ENCODE measurements at places on chromosomes 1 and 21.
A peak's percentile ranks its signal among the peaks of the same experiment; 100 is the strongest.

DNA sequence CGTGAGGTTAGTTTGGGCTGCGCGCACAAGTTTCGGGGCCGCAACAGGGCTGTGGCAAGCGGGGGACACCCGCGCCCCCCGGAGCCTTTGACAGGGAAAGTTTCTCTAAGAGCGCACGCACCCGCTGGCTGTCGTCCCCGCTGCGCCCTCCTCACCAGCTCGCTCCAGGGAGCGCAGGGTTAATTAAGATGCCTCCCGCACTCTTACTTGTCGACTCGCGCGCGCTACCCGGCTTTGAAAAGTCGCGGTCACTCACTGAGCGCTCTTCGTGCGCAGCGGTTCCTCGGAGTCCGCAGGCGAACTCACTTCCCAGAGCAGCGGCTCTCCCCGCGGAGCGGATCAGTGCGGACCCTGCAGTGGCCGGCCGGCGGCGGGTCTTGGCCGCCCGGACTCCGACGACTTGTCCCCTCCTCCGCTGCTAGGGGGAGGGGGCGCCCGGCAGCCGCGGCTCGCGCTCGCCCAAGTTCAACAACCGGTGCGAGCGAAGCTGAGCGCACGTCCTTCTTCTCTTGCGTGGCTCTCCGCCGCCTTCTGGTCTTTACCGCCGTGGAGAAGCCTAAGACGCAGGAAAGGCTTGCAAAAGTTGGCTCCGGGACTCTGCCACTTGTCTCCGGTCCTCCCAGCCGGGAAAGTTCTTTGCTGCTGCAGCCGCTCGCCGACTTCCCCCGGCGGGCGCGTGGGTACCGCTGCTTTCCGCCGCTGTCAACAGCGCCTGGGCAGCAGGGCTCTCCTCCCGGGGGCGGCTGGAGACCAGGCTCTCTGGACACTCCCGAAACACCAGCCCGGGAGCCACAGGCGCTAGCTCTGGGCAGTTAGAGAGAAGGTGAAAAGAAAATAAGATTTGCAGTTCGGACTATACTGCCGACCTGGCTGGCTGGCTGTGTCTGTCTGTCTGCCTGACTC is 506 bp downstream of the JUN start:
- DNase-seq: peak; percentile 70

DNA sequence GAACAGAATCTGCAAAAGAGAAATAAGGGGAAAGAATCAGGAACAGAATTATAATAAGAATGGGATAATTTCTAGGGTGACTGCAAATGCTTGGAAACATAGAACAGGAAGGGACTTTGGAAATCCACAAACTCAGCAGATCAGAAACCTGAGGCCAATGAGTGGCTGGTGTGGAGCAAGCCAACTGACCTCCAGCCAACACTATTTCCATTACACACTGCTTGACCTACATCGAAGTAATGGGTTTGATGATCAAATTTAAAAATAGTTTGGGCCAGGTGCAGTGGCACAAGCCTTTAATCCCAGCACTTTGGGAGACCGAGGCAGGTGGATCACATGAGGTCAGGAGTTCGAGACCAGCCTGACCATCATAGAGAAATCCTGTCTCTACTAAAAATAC is 284.9 kb downstream of the GRIK1 start:
- DNase-seq: no peak

GRCh38 chr1:29232387-29232786 is 1.7 kb upstream of the MECR start:
- no peak for DNase-seq

DNA sequence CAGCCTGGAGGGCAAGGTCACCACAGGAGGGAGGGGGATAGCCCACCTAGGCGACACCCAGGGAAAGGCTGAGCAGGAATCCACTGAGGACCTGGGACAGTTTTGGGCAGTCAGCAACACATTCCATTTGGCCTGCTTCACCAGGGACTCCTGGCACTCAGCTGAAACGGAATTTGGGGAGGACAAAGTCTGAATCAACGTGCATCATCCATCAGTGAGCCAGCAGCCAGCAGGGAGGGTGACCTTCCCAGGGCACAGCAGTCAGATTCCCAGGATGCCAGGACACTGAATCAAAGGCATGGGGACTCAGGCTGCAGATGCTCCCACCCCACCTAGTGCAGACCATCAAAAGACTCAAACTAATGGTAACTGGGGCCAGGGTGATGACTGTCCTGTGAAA is 4.6 kb downstream of the SH3BP5L start:
- DNase-seq: no peak

DNA sequence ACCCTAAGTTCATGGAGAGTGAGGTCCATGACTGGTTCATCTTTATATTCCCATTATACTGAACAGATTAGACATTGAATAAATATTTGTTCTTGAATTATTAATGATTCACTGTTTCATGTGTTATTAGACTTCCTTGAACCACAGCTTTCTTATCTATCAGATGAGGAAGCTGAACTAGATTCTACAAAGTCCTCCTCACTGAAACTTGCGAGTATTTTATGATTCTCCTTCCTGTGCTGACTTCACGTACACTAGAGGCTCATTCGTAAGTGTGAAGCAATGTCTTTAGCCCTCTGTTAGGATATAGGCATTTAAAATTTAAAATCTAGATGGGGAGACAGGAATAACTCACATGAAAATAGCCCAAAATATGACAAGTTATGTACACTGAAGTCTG is 95.6 kb upstream of the IRF2BP2 start:
- no peak for DNase-seq

- DNase-seq: no peak
Measured at GRCh38 chr1:36034692-36035091, 49.2 kb upstream of the TEKT2 start.

DNA sequence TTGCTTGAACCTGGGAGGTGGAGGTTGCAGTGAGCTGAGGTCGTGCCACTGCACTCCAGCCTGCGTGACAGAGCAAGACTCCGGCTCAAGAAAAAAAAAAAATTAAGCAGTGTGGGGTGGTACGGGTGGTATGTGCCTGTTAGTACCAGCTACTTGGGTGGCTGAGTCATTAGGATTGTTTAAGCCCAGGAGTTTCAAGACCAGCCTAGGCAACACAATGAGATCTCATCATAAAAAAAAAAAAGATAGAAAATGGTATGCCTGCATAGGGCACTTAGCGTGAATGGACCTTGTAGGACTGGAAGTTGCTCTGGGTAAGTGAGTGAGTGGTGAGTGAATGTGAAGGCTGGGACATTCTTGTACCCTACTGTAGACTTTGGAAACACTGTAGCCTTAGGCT is 37.0 kb downstream of the TBCE start:
- DNase-seq: no peak

DNA sequence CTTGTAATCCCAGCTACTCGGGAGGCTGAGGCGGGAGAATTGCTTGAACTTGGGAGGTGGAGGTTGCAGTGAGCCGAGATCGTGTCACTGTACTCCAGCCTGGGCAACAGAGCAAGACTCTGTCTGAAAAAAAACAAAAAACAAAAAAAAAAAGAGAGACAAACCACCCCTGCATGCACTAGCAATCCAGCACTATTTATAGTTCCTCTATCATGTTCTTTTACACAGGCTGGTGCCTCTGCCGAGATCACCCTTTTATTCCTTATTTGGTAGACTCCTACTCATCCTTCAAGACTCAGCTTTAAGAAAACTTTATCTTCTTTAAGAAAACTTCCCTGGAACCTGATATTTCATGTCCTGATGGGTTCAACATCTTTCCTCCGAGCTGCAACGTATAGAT is 10.8 kb downstream of the FMO5 start:
- DNase-seq: no peak

DNA sequence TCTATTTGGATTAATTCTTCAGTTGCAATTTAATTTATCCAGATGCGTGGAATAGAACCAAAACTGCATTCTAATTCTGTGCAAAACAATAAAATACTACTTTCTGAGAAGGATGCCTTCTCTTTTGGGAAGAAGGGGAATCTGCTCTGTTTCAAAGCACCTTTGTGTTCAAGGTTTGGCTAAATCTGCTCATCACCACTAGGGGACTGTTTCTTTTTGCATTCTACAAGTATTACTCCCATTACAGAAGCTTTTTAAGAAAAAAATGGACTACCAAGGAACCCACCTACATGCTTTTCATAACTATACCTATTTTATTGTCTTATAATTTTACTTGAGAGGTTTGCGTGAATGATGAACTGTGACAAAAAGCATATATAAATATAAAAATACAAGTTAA is 18.2 kb downstream of the MRPS6 start:
- DNase-seq: no peak

DNA sequence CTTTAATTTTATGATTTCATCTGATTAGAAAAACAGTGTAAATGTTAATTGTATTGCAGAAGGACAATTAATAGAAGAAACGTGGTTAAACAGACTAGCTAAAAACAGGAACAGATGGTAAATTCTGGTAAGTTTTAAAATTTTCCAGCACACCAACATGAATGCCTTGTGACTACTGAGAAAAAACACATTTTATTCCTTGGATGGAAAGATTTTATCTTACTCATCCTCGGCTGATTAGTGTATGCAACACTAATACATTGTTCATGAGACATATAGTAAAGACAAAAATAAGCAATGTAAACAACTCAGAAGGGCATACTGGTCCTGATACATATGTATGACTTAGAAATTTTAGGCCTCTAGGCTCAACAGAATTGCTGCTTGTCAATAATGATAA is 4.9 kb upstream of the AK5 start:
- no peak for DNase-seq

DNA sequence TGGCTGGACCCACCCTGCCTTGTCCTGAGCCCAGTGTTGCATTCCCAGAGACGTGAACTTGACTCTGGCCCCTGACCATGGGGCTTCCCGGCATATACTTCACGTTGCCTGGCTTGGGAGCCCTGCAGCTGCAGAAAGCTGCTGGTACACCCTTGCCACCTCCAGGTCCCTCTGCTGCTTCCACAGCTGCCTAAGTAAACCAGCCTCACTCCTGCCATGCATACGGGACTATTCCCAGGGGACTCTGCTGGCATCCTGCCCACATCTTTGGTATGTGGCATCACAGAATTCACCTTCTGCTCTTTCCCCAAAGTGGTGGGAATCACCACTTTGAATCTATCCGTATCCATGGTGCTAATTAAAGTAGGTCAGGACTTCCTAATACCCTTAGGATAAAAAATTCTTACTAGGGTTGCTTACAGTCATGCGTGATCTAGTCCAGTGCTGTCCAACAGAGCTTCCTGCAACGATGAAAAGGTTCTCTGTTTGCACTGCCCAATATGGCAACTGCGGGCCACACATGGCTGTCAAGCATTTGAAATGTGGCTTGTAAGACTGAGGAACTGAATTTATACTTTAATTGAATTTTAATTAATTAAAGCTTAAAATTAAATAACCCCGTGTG is 203.0 kb downstream of the GRIK3 start:
- DNase-seq: peak; percentile 57

DNA sequence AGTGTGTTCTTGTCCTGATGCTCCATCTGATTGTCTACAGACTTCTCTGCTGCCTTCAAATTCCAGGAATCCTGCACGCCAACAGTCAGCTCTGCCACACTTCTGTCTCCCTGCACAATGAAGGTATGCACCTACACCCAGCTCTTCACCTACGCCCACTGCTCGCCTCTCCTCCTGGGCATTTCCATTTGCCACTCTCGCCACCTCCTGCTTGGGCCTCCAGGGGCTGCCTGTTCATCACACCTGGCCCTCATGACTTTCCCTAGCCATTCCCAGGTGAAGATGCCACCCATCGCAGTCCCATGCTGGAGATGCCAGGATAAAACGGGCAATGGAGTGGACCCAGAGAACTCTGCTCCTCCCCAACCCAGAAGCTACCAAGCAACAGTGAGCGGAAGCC is 96.5 kb upstream of the ATP1A1 start:
- no peak for DNase-seq

All from NCI-H345 (cell line).